Endothelial cell of umbilical vein (primary cell): ENCODE measurements at places on chromosomes 7 and 10. TPM values are rescaled to one million over a fixed set of nuclear protein-coding genes. Genes with fewer than 3 reads are reported as not detected.

GRCh38 chr10:81733542-81733941 is 141.5 kb upstream of the NRG3 start:
- H3K36me3 ChIP-seq, result no peaks in the 10 kb centered on the region
- DNase-seq, result no peak
- H3K27me3 ChIP-seq, result no peaks in the 10 kb centered on the region
- H3K4me3 ChIP-seq, result no peak overlapping the region
- H3K4me1 ChIP-seq, result no peaks in the 10 kb centered on the region

DNA sequence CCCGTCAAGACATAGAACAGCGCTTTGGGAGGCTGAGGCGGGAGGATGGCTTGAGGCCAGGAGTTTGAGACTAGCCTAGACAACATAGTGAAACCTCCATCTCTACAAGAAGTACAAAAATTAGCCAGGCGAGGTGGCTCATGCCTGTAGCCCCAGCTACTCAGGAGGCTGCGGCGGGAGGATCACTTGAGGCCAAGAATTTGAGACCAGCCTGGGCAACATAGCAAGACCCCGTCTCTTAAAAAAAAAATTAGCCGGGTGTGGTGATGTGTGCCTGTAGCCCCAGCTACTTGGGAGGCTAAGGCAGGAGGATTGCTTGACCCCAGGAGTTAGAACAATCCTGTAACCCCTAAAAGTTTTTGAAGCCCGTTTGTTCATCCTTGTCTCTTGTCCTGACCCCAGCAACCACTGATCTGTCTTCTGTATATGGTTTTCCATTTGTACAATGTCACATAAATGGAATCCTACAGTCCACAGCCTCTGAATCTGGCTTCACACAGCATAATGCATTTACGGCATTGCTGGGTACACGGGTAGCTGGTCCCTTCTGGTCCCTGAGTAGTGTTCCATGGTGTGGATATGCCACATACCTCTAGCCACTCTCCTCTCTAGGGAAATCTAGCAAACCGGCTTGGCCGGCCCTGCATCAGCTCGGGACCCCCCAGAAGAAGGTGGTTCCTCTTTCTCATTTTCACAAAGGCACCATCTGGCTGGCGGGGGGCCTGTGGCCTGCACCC is 8.4 kb downstream of the GTF2IRD1 start:
- no peak for DNase-seq
- no peaks in the 10 kb centered on the region for H3K4me1 ChIP-seq
- H3K36me3 ChIP-seq, result no peaks in the 10 kb centered on the region
- no peaks in the 10 kb centered on the region for H3K27me3 ChIP-seq
- H3K4me3 ChIP-seq, result no peak overlapping the region

- DNase-seq, result no peak
- H3K4me1 ChIP-seq, result no peaks in the 10 kb centered on the region
- no peaks in the 10 kb centered on the region for H3K27me3 ChIP-seq
- H3K4me3 ChIP-seq, result no peak overlapping the region
- H3K36me3 ChIP-seq, result no peaks in the 10 kb centered on the region
Observed at GRCh38 chr7:156487811-156488533, 152.6 kb upstream of the RNF32 start.

DNA sequence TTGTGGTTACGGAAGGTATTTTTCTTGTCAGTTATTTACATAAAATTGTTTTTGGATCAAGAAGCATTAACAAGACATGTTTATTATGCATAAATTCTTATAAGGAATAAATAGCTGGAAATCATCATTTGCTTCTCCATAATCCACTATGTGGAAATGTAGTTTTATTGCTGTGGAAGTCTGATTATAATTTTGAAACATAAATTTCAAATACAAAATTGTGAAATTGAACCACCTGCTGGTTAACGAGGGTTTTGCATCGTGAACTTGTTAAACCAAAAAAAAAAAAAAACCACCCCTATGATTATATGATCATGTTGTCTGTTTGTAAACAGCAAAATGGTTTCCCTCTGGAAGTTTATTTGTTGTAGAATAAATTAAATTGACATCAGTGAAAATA is 25.9 kb downstream of the ABRAXAS2 start:
- no peaks in the 10 kb centered on the region for H3K27me3 ChIP-seq
- no peaks in the 10 kb centered on the region for H3K4me1 ChIP-seq
- H3K36me3 ChIP-seq, result peaks cover 17% of the 10 kb centered on the region
- peak; percentile 36 for DNase-seq

DNA sequence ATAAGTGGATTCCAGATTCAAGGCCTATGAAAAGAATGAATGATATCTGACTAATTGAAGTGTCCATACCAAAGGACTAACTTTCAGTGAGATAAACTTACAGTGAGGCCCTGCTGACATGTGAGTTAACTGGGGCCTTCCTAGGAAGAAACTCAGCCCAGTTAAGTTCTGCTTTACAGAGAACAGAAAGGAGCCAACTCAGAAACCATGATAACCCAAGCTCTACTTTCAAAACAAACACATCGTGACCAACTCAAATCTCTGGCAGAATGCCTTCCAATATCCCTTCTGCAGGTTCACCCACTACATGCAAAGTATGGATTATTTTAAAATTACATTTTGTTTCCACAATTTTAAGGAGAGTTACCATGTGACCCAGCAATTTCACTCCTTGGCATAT is 75.8 kb upstream of the MRLN start:
- DNase-seq, result no peak
- no peak overlapping the region for H3K27ac ChIP-seq
- no peaks in the 10 kb centered on the region for H3K36me3 ChIP-seq

- H3K4me3 ChIP-seq, result peak overlapping the region; percentile 28
- peaks cover 5% of the 10 kb centered on the region for H3K4me1 ChIP-seq
- peaks cover 24% of the 10 kb centered on the region for H3K27me3 ChIP-seq
- no peaks in the 10 kb centered on the region for H3K36me3 ChIP-seq
- H3K27ac ChIP-seq, result no peak overlapping the region
Observed at GRCh38 chr7:69599286-69599954, 1.1 kb downstream of the AUTS2 start.

DNA sequence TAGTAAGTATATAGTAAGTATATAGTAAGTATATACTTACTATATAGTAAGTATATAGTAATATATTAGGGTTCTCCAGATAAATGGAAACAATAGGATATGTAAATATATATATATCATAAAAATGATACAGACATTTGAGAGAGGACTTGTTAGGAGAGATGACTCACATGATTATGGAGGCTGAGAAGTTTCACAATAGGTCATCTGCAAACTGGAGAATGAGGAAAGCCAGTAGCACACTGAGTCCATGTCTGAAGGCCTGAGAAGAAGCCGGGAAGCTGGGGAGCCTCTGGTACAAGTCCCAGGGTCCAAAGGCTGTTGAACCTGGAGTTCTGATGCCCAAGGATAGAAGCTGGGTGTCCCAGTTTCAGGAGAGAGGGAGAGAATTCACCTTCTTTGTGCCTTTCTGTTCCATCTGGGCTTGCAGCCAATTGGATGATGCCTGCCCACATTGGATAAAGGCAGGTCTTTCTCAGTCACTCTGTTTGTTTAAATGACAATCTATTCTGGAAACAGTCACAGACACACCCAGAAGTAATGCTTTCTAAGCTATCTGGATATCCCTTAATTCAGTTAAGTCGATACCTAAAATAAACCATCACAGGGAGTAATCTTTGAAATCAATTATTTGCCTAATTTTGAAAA is 205.5 kb upstream of the CDC14C start:
- H3K36me3 ChIP-seq, result no peaks in the 10 kb centered on the region
- DNase-seq, result no peak
- H3K27me3 ChIP-seq, result no peaks in the 10 kb centered on the region
- H3K4me3 ChIP-seq, result no peak overlapping the region
- no peak overlapping the region for H3K27ac ChIP-seq

DNA sequence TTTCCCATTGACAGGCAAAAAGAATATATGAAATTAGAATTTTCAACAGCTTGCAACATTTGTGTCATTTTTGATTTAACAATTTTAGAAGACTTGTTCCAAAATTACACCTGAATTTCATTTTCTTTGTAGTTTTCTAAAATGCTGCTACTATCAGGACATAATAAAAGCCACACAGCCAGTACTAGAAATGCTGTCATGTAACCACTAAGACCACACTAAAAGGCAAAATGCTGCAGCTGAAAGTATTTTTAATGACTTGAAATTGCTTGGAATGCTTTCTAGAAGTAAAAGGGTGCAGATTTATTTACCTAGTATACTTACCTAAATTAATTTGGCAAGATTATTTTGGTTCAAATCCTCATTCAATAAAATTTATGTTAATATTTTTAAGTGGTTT is 470.1 kb downstream of the GFRA1 start:
- H3K4me3 ChIP-seq, result no peak overlapping the region
- no peaks in the 10 kb centered on the region for H3K36me3 ChIP-seq
- DNase-seq, result no peak
- no peak overlapping the region for H3K27ac ChIP-seq

DNA sequence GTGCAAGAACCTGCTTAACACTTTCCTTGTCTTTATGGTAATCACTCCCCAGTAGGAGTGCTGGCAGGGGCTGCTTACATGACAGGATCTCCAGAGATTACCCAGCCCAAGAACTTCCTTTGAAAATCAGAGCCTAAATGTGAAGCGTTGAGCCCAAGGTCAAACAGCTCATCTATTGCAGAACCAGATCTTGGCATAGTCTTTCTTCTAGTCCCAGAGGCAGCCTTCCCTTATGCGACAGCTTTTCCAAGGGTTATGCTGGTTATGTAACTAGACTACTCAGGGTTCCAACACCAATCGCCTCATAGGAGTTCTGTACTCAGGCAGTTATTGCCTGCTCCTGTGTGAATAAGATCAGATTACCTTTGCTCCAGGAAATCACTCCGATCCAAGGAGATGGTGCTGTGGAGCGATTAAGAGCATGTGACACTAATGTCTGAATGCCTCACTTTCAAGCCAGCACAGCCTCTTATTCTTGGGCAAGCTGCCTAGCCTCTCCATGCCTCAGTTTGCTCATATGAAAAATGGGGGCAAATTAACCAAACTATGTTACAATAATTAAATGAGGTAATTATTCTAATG is 8.4 kb upstream of the LGI1 start:
- H3K4me3 ChIP-seq, result no peak overlapping the region
- H3K27ac ChIP-seq, result no peak overlapping the region
- no peak for DNase-seq
- no peaks in the 10 kb centered on the region for H3K36me3 ChIP-seq
- H3K4me1 ChIP-seq, result no peaks in the 10 kb centered on the region

- H3K36me3 ChIP-seq, result no peaks in the 10 kb centered on the region
- H3K4me1 ChIP-seq, result no peaks in the 10 kb centered on the region
- H3K27ac ChIP-seq, result no peak overlapping the region
- H3K4me3 ChIP-seq, result no peak overlapping the region
- H3K27me3 ChIP-seq, result no peaks in the 10 kb centered on the region
Observed at GRCh38 chr10:80642661-80643060, 105.0 kb downstream of the SH2D4B start.

- H3K27ac ChIP-seq, result no peak overlapping the region
- no peaks in the 10 kb centered on the region for H3K27me3 ChIP-seq
- H3K36me3 ChIP-seq, result no peaks in the 10 kb centered on the region
Observed at GRCh38 chr7:82615527-82615926, 171.9 kb upstream of the CACNA2D1 start.

GRCh38 chr7:93884541-93884940 is 6.0 kb downstream of the TFPI2 start:
- no peak overlapping the region for H3K27ac ChIP-seq
- no peak for DNase-seq
- no peaks in the 10 kb centered on the region for H3K4me1 ChIP-seq
- H3K27me3 ChIP-seq, result no peaks in the 10 kb centered on the region

DNA sequence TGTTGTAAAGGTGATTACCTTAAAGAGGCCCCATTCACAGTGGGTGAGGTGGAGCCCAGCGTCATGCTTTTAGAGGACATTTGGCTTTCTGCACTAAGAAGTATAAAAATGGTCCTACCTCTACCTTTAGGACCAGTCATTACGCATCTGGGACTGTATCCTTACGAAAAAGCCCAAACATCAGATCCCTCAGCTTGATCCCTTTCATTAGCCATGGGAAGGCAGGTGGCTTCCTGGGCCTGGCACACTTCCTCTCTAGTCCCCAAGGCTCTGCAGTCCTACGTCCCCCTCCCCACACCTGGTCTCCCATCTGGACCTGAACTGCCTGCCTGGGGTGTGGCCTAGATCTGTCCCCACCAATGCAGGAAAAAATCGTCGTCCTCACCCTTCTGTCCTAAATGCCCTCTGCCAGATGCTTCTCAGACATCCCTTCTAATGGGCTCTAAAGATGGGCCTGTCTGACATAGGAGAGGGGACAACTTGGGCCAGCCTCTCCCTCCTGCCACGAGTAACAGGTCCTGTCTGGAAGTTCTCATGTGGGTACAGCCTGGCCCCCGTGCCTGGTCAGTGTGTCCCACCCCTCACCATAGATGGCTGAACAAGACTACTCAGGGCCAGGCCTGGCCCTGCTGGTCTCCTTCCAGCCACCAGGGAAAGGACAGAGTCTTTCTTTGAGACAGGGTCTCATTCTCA is 11.8 kb upstream of the SLC18A3 start:
- DNase-seq, result no peak
- H3K27me3 ChIP-seq, result no peaks in the 10 kb centered on the region
- no peak overlapping the region for H3K27ac ChIP-seq

DNA sequence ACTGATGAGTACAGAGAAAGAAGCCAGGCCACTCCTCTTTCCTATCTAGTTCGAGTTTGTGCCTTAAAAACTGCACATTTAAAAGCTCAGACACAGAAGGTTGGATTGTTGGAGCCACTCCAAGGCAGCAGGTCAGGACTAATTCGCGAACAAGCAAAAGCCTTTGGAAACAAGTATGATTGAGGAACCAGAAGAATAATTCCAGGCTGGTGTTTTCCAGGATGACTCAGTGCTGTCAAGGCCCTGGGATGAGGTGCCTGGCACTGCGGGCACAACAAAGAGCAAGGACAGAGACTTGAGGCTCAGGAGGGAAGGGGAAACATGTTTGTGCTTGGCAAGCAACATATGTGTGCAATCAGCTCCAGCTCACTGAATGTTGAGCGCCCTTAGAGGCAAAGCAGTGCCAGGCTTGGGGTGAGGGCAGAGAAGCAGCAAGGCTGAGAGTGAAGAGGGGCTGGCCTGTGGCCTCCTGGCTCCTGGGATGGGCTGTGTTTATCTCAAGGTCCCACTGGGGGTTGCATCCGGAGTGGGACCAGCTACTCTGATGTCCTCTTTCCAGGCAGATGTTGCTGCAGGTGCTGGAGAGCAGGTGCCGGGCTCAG is 44.1 kb downstream of the VSTM4 start:
- no peak overlapping the region for H3K4me3 ChIP-seq
- H3K27ac ChIP-seq, result no peak overlapping the region
- H3K27me3 ChIP-seq, result no peaks in the 10 kb centered on the region
- no peaks in the 10 kb centered on the region for H3K4me1 ChIP-seq
- DNase-seq, result no peak
- H3K36me3 ChIP-seq, result no peaks in the 10 kb centered on the region

GRCh38 chr10:52609626-52610240 is 162.9 kb downstream of the MBL2 start:
- H3K4me3 ChIP-seq, result no peak overlapping the region
- no peak overlapping the region for H3K27ac ChIP-seq
- no peaks in the 10 kb centered on the region for H3K4me1 ChIP-seq
- no peaks in the 10 kb centered on the region for H3K27me3 ChIP-seq

Gene FIS1
- polyA plus RNA-seq, result 330 and 346 TPM in 2 replicates

Gene ABCF2
- 43.0 and 45.3 TPM in 2 replicates for polyA plus RNA-seq

Gene EIF5AL1
- 0.73 and 1.0 TPM in 2 replicates for polyA plus RNA-seq

Gene C7orf33
- polyA plus RNA-seq, result not detected in 2 replicates

Gene MMD2
- not detected in 2 replicates for polyA plus RNA-seq

Gene ANKRD30A
- not detected in 2 replicates for polyA plus RNA-seq

Gene NUDT1
- 22.9 and 25.9 TPM in 2 replicates for polyA plus RNA-seq

Gene SH2D4B
- not detected in 2 replicates for polyA plus RNA-seq
